ENCODE measurements at places on chromosomes 7 and 10.

GRCh38 chr10:62618576-62619412 is 185.7 kb upstream of the ADO start:
- no peak for DNase-seq

- DNase-seq, result no peak
These were observed 70.2 kb upstream of the ANK3 start for GRCh38 chr10:60459701-60460457.

DNA sequence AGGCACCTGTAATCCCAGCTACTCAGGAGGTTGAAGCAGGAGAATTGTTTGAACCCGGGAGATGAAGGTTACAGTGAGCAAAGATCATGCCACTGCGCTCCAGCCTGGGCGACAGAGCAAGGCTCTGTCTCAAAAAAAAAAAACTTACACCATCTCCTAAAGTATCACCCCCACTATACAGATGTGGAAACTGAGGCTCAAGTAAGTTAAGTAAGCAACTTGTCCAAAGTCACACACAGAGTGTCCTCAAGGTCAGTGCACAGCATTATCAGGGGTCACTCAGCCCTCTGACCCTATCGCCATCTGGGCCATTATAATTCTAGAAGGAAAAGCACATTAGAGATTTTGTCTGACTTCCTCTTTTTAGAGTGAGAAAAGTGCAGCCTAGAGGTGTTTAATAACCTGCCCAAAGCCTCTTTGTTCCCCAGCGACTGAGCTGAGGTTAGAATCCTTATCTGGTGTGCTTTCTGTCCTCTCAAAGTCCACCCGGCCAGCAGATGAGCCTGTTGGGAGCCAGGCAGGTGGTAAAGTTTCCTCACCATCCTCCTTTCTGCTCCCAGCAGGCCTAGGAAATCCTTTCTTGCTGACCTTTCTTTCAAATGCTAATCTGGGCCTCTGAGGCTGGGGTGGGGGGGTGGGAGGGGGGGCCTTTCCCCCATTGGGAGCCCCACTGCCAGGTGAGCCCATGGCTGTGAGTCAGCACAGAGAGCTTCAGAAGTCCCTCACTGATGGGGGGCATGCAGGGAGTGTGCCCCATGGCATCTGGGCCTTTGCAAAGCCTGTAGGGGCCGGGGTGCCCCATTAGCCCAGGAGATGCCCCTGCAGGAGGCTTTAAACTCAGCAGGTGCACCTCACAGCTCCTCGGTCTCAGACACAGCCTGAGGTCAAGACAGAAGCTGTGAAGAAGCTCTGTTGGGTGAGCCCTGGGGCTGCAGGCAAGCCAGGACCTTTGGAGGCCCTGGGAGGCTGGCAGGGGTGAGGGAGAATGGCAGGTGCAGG is 12.0 kb upstream of the KCNMA1 start:
- DNase-seq, result no peak

DNA sequence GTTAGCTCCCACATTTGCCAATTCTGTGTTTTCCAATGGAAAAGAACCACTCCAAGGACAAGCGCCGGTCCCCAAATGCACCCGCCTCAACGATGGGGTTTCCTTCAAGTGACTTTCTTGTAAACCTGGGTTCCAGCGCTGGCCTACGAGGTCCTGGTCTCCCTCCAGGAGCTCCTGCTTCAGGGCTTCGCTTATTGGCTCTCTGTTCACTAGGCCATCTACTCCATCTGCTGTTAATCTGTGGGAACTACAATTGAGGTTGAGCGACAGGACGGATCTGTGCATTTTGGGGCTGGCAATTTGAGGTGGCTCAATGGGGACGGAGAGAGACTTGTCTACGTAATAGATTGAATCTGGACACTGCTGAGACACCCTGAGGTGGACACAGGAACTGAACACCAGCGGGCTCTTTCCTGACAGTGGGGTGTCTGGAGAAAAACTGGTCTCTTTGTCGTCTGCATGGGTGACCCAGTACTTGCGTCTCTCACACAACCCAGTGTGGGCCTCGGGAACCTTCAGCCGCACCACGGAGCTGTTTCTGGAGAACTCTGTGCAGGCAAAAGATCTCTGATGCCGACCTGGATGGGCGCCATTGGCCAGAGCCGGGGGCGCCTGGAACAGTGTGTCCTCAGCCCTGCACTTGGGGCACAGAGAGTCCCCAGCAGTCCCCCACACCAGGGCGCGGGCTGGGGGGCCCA is 115.9 kb upstream of the ADAM12 start:
- no peak for DNase-seq

DNA sequence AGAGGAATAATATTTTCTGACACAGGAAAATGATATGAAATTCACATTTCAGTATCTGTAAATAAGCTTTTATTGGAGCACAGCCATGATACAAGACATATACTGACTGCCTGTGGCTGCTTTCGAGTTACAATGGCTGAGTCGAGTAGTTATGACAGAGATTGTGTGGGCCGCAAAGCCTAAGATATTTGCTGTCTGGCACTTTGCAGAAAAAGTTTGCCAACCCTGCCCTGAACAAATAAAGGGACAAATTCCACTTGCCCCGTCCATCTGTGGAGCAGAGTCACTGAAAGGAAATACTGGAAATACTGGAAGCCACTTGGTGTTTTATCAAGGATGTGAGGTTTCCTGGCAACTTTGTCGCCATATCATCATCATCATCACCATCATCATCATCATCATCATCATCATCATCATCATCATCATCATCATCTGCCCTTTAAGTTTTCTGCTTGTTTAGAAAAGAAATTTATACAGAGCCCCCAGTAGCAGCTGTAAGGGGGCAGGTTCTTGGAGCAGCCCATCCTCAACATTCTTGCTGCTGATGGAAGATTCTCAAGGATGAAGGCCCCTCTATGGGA is 85.8 kb downstream of the TCF7L2 start:
- no peak for DNase-seq

DNA sequence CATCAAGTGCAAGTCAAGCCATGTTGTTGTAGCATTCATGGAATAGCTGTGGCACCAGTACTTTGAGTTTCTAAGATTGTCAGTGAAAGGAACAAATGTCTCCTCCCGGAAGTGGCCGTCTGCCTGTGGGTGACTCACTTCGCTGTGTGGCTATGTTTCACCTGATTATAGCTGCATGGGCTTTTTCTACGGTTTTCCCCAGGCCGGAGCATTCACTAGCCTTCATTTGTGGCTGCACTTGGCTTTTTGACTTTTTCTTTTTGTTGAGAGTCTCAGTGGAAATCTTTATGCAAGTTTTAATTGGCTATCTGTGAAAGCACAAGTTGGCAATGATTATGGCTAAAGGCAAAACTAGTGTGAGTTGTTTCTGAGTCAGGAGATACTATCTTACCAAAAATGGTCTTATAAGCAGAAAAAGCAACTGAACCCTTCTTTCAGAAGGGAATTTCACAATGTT is 35.0 kb downstream of the SRI start:
- no peak for DNase-seq

DNA sequence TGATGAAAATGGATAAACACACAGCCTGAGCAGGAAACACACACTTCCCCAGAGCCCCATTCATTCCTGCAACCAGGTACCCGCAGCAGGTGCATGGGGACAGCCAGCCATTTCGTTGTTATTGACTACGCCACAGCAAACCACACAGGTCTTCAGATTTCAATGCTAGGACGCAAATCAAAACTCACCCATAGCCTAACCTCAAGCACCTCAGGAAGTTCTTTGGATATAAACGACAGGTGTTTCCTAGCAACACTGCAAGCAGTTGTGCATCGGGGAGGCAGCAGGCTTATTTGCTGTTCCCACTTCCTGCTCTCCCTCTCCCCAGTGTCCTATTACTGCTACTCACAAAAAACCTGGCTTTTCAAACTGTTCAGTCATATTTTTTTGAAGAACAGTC is 176.5 kb upstream of the FRMD4A start:
- no peak for DNase-seq

DNA sequence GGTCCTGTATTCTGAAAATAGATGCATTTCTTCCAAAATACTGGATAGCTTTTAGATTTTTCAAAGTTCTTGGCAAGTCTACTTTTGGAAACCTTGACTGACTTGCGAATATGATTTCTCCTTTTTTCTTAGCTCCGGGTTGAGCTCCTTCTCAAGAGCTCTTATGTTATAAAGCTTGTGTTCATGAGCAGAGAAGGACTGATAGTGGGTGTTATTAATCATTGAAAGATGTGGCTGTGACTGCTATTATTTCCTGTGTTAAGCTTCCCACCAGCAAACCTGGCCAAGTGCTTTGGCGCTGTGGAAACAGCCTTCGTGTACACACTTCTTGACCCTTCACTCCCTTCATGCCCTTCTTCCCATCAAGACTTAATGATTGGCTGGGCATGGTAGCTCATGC is 98.2 kb downstream of the KIAA1217 start:
- DNase-seq, result no peak

DNA sequence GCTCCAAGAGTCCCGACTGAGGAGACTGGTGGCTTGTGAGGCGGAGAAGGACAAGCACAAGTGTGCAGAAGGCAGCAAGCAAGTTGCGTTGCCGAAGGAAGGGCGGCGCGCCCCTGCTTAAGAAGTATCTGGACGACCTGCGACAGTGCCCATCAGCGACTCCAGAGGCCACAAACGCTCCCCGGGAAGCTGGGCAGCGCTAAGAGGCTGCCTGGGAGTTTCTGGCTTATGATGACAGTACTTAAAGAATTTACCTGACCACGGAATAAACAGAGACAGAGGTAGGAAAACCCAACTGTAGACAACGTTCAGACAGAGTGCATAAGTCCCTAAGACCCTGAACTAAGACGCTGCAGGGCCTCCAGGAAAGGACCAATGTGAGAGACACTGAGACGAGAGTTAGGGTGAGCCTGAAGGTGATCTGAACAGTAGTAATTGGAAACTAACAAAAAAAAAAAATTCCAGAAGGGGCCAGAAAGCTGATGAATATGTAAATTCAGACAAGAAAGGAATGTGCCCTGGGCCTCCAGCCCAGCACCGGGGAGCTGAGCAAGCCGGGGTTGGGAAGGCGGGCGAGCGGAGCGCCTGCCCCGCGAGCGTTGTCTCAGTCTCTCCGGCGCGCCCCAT is 1.0 kb downstream of the OSBPL3 start:
- no peak for DNase-seq

DNA sequence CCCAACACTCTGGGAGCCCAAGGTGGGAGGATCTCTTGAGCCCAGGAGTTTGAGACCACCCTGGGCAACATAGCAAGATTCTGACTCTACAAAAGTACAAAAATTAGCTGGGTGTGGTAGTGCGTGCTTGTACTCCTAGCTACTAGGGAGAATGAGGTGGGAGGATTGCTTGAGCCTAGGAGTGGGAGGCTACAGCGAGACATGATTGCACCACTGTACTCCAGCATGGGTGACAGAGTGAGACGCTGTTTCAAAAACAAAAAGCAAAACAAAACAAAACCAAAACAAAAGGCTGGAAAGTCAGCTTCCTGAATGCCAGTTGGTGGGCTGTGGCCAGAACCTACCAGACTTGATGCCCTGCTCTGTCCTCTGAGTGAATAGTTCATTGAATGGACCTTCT is 242.8 kb downstream of the PHTF2 start:
- no peak for DNase-seq

GRCh38 chr7:99409192-99409572 is 413 bp downstream of the BUD31 start:
- DNase-seq, result no peak

DNA sequence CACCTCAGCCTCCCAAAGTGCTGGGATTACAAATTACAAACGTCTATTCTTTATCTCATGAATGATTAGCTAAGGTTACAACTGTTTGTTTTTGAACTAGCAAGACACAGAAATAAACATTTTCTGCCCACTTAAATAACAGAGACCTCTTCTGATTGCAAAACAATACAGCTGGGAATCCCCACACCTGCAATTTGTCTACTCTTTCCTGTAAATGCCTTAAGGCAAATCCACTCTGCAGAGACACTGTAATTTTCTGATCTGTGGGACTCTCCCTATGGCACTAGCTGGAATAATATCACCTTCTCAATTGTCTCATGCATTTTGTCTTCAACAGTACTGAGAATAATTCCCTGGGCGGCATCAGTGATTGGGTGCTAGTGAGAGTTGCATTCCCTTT is 149.3 kb upstream of the FAM3C start:
- no peak for DNase-seq

DNA sequence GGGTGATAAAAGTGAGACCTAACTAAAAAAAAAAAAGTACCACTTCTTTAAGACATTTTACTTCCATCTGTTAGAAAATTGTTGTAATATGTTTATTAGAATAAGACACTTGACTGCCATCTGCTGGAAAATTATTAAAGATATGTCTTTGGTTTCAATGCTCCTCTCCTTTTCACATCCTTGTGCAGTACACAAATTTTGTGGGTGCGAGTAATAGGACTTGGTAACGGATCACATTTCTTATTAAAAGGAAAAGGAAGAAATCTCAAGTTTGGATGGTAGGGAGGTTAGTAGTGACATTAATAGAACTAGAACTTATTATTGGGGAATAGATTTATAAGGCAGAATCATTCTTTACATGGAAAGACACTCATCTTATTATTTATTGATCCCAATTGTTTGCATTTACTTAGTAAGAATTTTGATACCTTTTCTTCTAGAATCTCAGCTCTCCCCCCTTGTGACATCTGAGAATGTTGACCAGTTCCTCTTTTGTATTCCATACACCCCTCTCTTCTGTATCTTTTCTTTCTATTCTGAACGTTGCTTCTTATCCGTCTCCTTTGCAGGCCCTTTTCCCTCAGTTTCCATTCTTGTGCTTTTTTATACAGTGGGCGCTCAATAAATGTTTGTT is 43.0 kb upstream of the RPA3 start:
- DNase-seq, result no peak

DNA sequence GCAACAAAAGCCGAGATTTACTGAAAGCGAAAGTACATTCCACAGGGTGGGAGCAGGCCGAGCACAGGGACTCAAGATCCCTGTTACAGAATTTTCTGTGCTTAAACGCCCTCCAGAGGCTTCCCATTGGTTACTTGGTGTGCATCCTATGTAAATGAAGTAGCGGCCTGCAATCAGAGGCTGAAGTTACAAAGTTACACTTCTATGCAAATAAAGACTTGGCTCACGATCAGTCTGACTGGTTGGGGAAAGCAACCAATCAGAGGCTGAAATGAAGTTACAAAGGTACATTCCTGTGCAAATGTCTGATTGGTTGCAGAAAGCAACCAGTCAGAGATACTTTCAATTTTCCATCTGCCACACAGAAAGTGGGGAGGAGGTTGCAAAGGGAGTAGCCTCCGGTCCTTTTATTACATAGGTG is 4.1 kb downstream of the ACBD7 start:
- DNase-seq, result no peak

- no peak for DNase-seq
These were observed 54.4 kb downstream of the ZNF503 start for GRCh38 chr10:75347186-75347585.

DNA sequence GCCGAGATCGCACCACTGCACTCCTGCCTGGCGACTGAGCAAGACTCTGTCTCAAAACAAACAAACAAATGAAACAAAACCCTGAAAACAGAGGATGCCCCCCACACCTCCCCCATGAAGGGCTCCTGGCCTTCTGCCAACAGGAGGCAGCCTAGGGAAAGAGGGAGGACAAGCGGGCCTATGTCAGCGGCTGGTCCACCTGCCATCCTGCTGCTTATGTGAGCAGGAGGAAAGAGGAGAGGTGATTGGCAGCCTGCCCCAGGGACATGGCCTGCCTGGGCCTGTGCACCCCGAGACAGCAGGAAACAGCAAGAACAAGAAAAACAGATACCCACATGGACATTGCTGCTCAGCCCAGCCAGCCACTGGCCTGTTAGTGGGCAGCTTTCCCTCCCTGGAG is 9.1 kb upstream of the ZNF316 start:
- DNase-seq, result no peak

- DNase-seq, result no peak
These were observed 276.2 kb upstream of the AOAH start for GRCh38 chr7:37000511-37000910.

- DNase-seq, result no peak
These were observed 303.3 kb upstream of the COBL start for GRCh38 chr7:51619880-51620279.

- no peak for DNase-seq
These were observed 16.0 kb downstream of the BMPER start for GRCh38 chr7:33921216-33921938.

All from activated T-helper 1 cell treated with anti-CD3 and anti-CD28 coated beads, Interleukin-2, amount 50 U/mL, for 16 hours (primary cell).